ENCODE measurements at places on chromosomes 7 and 10. TPM values are rescaled to one million over a fixed set of nuclear protein-coding genes. Genes with fewer than 3 reads are reported as not detected.

PARP12 gene
- 35.4 TPM for total RNA-seq

GPR141 gene
- total RNA-seq, result not detected

MACC1 gene
- 33.2 TPM for total RNA-seq

MRLN gene
- total RNA-seq, result not detected

PLCE1 gene
- total RNA-seq, result 2.2 TPM

BPGM gene
- 42.8 TPM for total RNA-seq

VSIR gene
- 8.6 TPM for total RNA-seq

BAG3 gene
- total RNA-seq, result 39.1 TPM

ST7 gene
- 19.4 TPM for total RNA-seq

MOGAT3 gene
- total RNA-seq, result not detected

CRHR2 gene
- total RNA-seq, result not detected

TCAF2 gene
- 0.07 TPM for total RNA-seq

DYDC1 gene
- not detected for total RNA-seq

ZNF804B gene
- total RNA-seq, result not detected

CNTNAP2 gene
- total RNA-seq, result 2.7 TPM

CAMK2B gene
- total RNA-seq, result not detected

CCNJ gene
- total RNA-seq, result 10.8 TPM

NUTM2B gene
- not detected for total RNA-seq

CCL24 gene
- total RNA-seq, result not detected

LRRN3 gene
- not detected for total RNA-seq

GRID2IP gene
- total RNA-seq, result not detected

GIMAP2 gene
- total RNA-seq, result 0.07 TPM

PTCD1 gene
- 4.0 TPM for total RNA-seq

CRYGN gene
- not detected for total RNA-seq

SLC16A12 gene
- 1.2 TPM for total RNA-seq

GLI3 gene
- total RNA-seq, result 2.6 TPM

FAM131B gene
- total RNA-seq, result 1.5 TPM

MBL2 gene
- not detected for total RNA-seq

ZSCAN25 gene
- total RNA-seq, result 11.0 TPM

PDE6C gene
- not detected for total RNA-seq

ERV3-1 gene
- total RNA-seq, result 9.7 TPM

URGCP gene
- total RNA-seq, result 17.6 TPM

HOXA5 gene
- 20.1 TPM for total RNA-seq

HTRA1 gene
- 35.7 TPM for total RNA-seq

TECPR1 gene
- total RNA-seq, result 13.2 TPM

FOXP2 gene
- 0.06 TPM for total RNA-seq

GRM3 gene
- total RNA-seq, result not detected

PPP1R3C gene
- total RNA-seq, result 2.1 TPM

HMX2 gene
- not detected for total RNA-seq

Measured in epithelial cell of proximal tubule (primary cell).